Activated naive CD8-positive, alpha-beta T cell treated with anti-CD3 and anti-CD28 coated beads, Interleukin-2, amount 50 U/mL, for 16 hours (primary cell): ENCODE measurements at places on chromosomes 1 and 21.

DNA sequence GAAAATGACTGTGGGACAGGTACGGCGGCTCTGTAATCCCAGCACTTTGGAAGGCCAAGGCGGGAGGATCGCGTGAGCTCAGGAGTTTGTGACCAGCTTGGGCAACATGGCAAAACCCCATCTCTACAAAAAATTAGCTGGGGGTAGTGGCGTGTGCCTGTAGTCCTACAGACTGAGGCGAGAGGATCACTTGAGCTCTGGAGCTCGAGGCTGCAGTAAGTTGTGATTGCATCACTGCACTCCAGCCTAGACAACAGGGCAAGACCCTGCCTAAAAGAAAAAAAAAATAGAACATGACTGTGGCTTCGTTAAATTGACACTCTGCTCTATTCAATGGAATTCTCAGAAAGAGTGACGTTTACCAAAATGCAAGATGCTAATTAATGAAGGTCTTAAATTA is 3.9 kb upstream of the DBT start:
- no peak for DNase-seq

GRCh38 chr1:104801344-104801743 is 1051.6 kb downstream of the AMY1C start:
- no peak for DNase-seq

DNA sequence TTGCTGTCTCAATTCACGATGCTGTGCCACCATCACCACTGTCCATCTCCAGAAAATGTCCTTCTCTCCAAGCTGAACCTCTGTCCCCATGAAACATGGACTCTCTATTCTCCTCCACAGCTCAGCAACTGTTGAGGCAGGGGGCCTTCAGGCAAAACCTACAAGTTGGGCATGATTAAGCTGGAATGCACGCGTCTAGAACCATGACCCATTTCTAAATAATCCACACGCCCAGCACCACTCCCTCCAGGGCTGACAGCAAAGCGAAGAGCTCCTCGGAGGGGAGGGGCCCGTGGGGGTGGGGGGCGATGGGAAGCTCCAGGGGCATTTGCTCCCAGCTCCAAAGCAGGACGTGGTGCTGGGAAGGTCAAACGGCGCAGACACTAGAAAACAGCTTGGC is 3.3 kb upstream of the HES5 start:
- no peak for DNase-seq

DNA sequence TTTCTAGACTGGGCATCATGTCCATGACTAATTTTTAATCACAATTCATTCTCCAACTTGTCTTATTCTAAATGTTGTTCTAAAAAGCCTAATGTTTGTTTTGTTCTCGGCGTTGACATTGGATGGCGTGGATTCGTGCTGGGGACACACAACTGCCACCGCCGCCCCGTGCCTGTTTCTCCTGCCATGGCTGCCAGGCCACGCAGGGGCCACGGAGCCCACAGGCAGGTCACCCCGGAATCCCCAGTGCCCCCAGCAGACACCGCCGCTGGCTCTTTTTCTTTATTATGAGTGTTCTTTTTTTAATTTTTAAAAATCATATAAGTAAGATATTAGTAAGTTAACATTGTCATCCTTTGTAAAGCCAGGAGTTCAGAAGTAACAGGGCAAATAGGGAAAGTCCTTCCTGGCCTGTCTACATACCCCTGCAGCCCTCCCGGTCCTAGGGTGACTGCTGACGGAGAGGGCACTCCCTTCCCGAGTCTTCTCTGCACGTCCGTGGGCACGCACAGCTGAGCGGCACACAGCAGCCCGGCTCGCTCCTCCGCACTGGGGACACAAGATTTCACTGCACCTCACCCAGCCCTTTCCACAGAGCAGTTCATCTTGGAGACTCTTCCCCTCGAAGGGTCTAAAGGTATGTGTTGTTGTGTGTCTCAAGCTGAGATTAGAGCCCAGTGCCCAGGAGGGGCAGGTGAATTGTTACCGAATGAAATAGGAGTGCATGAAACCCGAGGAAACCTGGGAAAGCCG is 32.1 kb downstream of the KRTAP10-1 start:
- DNase-seq, result no peak

DNA sequence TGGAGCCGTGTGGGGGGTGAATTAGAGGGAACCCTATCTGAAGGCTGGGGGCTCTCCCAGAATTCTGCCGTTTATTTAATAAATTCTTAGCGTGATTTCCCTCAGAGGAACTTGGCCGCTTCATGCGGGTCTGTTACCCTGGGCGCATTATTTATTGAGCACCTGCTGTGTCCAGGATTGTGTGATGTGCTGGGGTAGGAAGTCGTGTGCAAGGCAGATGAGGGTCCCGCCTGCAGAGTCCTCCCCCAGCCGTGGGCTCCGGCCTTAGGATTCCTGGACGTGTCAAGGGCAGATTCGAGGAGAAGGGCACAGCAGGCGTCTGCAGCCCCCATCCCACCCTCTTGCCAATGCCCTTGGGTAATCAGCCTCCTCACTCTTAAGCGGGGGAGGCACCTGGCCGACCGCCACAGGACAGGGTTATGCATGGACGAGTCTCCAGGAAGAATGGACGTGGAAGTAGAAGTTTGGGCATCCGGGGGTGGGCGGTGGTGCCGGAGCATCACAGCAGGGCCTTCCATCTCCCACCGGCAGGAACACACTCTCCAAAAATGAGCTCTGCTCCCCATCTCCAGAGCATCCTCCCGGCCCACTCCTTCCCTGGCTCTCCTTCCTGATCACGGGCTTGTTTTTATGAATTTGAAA is 233.3 kb upstream of the C1orf174 start:
- no peak for DNase-seq

GRCh38 chr1:82263396-82263795 is 462.7 kb downstream of the ADGRL2 start:
- DNase-seq, result no peak

DNA sequence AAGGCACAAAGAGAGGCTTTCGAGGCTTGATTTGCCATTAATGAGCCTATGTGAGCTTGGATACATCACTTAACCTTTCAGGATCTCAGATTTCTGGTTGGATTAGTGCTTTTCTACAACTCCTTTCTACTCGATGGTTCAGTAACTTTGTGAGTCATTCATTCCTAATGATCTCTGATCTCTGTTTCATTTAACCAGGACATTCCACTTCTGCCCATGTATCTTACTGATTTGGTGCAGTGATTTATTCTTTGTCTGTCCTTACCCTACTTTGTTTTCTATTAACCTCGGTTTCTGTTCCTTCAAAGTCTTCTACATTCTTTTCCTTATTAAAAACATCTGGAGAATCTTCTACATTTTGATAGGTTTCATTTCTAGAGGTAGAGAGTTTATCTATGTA is 94.6 kb upstream of the ZBTB18 start:
- no peak for DNase-seq

DNA sequence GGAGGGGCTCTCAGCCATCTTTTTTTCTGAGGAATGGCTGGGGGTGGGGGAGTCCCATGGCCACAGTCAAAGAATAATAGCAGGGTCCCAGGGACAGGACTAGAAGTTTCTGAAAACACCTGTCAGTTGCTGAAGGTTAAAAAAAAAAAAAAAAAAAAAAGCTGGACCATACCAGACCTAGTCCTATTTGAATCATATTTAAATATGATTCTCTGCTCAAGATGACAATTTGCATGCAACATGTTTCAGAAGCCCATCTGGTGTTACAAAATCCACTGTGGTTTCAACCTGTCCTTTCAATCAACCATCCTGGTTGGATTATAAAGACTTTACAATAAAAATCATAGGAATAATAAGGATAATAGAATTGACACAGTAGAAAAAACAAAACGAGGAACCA is 153.7 kb downstream of the TENT5C start:
- DNase-seq, result no peak

GRCh38 chr21:37367703-37368540 is 1.3 kb downstream of the DYRK1A start:
- no peak for DNase-seq

GRCh38 chr1:154969860-154970452 is 591 bp downstream of the SHC1 start:
- DNase-seq, result no peak

GRCh38 chr1:29806646-29807319 is 570.5 kb downstream of the PTPRU start:
- no peak for DNase-seq

DNA sequence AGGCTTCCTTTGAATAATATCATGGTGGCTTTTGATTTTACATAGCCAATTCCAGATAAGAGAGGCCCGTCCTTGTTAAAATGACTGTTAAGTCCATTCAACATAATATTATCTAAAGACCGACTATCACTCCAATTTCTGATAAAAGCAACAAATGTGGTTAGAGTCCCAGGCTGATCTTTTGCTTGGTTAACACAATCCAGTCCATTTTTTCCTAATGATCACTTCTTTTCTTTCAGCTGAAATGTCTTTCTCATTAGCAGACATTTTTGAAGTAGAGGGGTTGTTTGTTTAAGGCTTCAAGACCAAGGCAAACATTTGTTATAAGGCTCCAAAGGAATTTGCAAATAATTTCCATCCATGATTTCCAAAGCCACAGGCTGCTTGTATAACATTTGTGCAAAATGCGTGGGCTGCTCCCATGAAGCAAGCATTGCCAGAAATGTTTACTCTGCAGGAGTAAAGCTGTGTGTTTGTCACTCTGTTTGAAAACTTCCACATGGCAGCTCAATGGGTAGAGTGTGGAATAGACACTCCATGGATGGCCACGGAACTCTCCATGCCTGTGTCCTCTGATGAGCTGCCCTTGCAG is 111.5 kb downstream of the PSMG1 start:
- no peak for DNase-seq

DNA sequence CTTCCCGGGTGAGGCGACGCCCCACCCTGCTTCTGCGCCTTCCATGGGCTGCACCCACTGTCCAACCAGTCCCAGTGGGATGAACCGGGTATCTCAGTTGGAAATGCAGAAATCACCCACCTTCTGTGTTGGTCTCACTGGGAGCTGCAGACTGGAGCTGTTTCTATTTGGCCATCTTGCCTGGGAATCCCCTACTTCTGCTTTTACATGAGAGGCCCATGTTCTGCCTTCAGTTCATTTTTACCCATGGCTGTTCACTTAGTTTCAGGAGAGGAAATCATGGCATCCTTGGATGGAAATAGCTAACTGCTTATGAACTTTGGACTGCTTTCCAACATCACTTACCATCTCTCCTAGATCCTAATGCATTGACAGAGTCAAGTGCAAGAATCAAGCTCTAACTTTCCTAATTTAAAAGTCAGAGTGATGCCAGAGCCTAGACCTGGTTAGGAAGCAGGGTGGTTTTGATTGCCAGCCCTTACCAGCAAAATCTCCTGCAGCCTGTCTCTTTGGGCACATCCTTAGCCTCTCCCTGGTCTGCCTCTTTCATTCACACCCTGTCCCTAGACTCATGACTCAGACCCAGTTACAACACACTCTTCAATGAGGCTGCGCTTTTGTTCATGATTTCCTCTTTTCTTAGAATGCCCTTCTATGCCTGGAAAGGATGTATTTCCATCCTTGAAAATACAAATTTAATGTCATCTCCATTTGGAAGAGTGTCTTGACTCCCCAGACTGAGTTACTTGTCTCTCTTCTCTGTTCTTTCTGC is 137.2 kb downstream of the KCTD3 start:
- DNase-seq, result no peak

DNA sequence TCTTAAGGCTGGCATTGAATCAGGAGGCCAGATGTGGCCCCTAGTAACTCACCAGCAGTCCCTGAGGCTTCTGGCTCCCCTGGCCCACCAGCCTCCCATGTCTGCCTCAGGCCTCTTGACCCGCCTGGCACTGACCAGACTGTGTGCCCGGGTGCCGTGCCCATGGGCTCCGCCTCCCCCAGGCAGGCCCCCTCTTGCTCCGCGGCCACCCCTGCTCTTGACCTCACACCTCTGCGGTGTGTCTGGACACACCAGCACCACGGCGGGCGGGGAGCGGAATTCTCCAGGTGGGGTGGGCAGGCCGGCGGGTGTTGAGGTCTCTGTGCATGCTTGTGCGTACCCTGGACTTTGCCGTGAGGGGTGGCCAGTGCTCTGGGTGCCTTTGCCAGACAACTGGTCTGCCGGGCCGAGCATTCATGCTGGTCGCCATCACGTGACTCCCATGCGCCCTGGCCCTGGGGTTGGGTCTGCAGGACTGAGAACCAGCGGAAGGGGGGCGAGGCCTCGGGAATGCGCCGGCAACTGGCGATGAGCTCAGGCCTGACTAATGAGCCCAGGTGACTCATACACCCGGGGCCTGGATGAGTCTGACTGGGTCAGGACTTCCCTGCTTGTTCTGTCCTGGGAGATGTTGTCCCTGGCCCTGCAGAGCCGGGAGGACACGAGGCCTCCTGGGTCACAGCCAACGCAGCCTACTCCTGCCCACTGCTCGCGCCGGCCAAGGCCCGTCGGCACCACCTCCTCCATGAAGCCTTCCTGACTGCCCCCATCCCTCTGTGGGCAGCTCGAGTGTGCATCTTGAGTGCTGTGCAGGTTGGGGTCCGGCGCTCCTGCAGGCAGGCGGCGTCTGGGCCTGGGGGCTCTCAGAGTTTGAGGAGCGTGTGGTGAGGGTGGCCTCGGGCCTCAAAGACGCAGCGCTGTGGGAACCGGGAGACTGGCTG is 22.6 kb downstream of the COL18A1 start:
- DNase-seq, result no peak

DNA sequence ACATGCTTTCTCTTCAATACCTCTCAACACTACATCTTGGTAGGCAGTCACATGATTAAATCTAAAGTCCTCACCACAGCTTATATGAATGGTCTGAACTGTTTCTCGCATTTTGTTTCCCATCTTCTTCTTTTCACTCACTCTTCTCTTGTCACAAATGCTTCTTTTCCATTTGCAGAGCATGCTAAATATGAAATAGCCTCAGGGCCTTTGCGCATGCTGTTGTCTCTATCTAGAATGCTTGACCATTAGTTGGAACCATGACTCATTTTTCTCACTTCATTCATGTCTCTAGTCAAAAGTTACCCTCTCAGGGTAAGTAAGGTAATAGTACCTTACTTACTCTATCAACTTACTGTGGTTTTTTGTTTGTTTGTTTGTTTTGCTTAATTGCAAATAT is 239.7 kb downstream of the PTPRC start:
- DNase-seq, result no peak

DNA sequence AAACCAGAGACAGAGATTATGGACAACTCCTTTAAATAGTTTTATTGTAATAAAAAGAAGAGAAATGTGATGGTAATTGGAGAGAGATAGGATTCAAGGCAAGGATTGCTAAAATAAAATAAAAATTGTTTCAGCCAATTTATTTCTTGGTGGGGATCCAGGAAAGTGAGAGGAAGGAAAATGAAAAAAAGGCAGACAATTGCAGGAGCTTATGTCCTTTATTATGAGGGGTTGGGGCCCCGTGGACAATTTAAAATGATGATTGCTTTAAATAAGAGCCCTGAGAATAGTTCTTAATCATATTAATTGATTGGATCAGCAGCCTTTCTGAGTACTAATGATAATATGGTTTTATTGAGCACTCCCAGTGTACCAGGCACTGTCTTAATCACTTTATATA is 40.2 kb downstream of the RGS2 start:
- DNase-seq, result no peak
